ENCODE measurements at places on chromosomes 7 and 10. TPM values are rescaled to one million over a fixed set of nuclear protein-coding genes. Genes with fewer than 3 reads are reported as not detected.

DNA sequence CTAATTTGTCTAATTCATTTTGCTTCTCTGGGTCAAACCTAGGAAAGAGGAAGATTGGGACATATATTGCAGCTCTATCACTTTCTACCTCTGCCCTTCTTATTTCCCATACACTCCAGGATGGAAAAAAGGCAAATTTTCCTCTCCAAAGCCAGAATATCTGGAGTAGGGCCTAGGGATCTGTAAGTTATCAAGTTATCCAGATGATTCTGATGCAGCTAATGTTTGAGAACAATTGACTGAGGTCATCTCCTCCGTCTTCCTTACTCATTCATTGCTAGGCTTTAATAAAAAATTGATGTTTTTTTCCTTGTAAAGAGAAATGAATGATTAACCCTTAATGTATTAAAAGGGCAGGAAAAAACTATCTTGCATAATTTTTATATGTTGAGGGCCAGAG, 211.9 kb upstream of the GLI3 start:
- DNase-seq: no peak

DNA sequence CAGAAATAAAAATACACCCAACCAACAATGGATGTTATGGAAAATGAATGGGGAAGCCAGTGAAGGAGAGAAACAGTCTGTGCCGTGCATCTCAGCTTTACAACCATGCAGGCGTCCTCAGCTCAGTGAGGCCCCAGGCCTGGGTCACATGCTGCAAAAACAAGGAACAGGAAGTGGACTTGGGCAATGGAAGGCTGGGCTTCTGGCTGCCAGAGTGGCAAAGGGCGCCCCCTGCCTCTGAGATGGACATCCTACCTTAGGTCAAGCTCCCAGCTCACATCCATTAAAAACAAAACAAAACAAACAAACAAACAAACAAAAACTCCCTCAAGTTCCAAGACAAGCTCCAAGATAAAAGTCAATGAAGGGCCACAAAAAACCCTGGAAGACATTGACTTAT, 54.7 kb upstream of the AFAP1L2 start:
- DNase-seq: no peak

DNA sequence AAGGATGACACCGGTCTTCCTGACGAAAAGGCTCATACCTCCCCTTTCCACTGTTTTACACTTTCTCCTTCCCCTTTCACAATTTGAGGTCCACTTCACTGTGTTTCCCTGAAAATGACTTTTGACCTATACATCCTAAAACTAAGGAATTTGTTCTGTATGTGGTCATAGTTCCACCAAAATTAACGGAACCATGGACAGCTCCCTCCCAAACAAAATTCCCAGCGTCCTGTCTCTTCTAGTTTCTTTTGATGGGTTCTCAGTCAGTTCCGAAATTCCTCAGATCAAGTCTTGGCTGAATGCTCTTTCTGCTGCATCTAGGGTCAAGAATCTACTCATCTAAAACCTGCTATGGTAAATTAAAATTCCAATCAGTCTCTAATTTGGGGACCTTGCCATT, 1191.9 kb downstream of the CNTNAP2 start:
- DNase-seq: no peak

GRCh38 chr7:46908770-46909169, 673.1 kb downstream of the TNS3 start:
- DNase-seq: no peak

DNA sequence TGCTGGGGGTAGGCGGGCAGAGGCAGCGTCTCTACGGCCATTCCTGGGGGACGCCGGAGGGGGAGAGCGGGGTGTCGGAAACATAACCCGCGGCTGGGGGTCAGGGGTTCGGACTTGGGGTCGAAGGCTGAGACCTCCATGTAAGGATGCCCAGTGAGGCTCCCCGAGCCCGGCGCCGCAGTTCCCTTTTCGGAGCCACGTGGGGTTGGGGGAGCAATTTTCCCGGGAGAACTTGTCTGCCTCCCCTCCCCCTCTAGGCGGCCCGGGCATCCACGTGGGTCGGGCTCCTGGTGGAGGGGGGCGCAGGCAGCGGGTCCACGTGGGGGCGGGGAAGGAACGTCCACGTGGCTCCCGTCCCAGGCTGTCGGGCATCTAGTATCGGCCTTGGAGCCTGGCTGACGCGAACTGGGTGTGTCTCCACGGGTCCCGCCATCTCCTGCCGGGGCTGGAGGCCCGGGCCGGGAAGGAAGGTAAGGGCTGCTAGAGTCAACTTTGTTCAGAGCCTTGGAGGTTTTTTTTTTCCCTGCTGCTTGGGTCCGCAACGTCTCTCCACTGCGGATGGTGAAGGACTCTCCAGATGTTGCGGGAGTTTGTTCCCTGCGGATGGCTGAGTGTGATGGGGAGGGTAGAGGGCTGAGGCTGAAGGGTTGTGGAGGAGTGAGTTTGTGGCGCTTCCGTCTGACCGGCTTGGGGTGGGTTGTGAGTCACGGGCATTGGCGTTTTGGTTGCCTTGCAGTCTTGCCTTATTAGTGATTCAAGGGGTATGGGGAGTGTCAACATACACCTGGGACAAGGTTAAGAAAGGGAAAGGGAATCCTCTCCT, 744 bp downstream of the PPRC1 start:
- peak; percentile 59 for DNase-seq

GRCh38 chr10:102752934-102753664, 9.4 kb downstream of the WBP1L start:
- no peak for DNase-seq

DNA sequence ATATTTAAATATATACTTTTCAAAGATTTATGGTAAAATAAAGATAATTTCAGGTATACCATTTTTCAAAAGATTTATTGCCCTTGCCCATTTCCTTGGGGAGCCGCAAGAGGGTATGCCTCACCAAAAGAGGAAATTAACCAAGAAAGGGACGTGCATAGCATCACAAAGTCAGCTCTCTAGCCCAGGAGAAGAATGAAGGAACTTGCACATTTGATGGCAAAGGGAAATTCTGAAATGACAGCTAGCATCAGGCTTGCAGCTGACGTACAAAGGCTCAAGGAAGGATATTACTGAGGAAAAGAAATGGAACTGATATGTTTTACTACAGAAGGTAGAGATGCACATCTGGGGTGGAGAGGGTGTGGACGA, 93.6 kb upstream of the RSU1 start:
- DNase-seq: no peak

DNA sequence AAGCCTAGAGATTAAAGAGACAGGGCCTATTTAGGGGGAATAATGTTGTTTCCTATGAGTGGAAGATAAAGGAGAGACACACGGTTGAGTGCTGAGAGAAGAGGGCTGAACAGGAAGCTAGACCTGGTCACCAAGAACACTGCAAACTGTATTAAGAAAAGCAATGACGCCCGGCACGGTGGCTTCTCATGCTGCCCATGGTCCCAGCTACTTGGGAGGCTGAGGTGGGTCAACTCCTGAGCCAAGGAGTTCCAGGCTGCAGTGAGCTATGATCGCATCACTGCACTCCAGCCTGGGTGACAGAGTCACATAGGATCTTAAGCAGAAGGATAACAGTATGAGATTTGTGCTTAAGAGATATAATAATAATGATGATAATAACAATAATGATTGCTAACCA, 19.7 kb upstream of the OTUD1 start:
- no peak for DNase-seq

- DNase-seq: peak; percentile 73
Measured at GRCh38 chr10:103661198-103661950, 167.9 kb downstream of the NEURL1 start.

DNA sequence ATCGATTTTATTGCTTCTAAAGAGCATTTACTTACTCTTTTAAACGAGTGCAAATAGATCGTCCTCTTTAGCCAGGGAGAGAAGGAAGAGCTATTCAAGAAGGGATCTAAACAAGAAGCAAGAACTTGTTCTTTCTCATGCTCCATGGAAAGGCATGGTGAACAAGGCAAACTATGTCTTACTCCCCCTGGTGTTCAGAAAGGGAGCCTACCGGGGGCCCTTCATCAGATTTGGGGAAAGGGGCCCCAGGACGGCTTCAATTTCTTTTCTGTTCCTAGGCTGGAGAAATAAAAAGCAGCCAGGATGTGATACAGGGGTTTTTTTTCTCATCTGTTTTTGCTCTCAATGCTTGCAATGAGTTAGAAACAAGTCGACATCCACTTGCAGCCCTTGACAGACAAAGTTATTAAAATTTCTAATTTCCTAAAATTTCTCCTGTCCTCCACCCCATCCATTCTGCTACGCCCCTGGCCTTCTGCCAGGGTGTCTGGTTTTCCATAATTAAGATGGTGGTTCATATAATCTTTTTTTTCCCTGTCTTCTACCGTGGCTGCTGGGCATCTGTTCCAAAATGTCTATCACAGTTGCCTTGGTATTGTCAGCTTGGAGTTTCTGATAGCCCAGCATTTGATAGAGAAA, 214.4 kb downstream of the CREB5 start:
- DNase-seq: no peak

DNA sequence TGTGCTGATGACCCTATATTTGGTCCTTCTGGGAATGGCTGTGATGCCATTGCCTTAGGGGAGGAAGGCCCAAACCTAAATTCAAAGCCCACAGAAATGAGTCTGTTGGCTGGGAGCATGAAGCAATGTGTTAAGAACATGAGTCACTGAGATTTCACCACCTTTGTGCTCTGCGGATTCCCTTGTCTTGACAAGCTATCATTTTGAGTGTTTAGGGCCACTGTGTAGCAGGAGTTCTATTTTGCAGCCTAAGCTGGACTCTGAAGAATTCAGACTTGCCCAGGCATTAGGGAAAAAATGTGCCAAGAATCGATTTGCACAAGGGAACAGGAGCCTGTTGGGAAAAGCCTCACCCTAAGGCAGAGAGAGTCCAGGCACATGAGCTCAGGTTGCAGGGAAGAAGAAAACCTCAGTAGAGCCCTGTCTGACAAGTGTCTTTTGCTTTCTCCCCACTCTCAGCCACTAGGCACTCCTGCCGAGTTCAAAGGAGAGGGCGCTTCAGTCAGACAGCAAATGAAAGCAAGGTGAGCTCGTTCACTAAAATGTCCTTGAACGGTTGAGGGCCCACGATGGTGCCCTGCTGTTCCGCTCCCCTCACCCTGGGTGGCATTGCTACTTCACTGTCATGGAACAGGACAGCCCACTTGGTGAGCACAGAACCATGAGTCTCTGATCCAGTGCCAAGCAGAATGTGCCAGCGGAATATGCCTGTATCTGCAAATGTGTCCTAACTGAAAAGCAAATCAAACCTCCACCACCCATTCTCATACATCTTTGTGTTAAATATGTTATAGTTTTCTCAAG, 93.6 kb downstream of the PRLHR start:
- DNase-seq: peak; percentile 22

DNA sequence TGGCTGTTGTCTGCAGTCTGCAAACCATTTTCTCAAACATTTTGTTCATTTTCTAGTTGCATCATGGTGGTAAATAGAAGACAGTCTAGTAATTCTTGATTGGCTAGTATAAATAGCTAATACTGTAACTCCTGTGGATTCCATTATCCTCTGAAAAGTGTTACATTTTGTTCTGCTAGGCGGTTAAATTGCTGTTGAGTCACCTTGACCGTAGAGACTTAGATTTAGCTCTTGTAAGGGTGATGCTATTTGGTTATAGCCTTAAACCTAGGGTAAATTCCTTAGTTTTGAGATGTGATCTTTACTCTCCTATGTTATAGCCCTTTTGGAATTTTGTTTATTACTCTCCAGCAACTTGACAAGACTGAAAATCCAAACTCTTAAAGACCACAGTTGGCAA, 58.8 kb downstream of the SHOC2 start:
- DNase-seq: no peak

GRCh38 chr7:121385056-121385799, 10.9 kb downstream of the FAM3C start:
- no peak for DNase-seq

GRCh38 chr7:1715671-1716074, 45.6 kb downstream of the ELFN1 start:
- no peak for DNase-seq

GRCh38 chr7:91165006-91165845, 99.0 kb upstream of the FZD1 start:
- no peak for DNase-seq

- no peak for DNase-seq
Measured at GRCh38 chr10:72223743-72224101, 7.6 kb upstream of the ASCC1 start.

GRCh38 chr7:14095233-14095950, 105.9 kb upstream of the ETV1 start:
- no peak for DNase-seq

- DNase-seq: no peak
Measured at GRCh38 chr7:55366461-55367070, 1.4 kb downstream of the LANCL2 start.

DNA sequence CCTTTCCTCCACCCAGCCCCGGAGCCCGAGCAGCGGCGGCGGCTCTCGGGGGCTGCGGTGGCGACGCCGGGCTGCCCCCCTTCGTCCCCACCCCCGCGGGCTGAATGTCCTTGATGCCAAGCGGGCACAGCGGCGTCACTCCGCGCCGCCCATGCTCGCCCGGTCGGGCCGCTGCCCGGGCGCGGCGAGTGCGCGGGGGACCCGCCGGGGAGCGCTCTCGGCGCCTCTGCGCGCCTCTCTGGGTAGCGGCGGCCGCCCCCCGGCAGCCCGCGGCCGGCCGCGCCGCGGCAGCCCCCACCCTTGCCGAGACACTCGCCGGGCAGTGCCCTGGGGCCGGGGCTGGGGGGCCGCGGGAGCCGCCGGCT, 433 bp upstream of the PLXNA4 start:
- no peak for DNase-seq

- peak; percentile 83 for DNase-seq
Measured at GRCh38 chr10:77195101-77195500, 442.5 kb downstream of the KCNMA1 start.

GRCh38 chr7:151088856-151089699, 2.8 kb downstream of the AGAP3 start:
- DNase-seq: peak; percentile 82

DNA sequence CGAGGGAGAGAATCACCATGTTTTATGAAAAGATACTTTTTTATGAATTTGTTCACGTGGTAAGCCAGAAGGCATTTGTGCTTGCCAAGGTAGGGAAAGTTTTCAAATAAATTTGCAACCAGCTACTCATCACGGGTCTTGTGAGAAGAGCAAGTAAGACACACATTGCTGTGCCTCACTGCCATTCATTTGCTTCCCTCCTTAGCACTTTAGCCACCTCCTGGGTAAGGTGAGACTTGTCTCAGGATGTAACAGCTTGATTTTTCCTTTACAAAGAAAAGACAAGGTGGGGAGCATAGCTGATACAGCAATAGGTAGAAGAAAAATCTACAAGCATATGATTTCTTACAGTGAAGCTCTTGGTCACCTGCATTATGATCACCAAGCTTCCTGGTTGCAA, 342.4 kb upstream of the GRM3 start:
- no peak for DNase-seq

GRCh38 chr10:98576096-98576495, 129.4 kb upstream of the HPS1 start:
- DNase-seq: no peak

NODAL gene
- total RNA-seq: not detected

EMX2 gene
- total RNA-seq: 0.29 TPM

VSTM4 gene
- total RNA-seq: 17.3 TPM

BAZ1B gene
- total RNA-seq: 56.3 TPM

ABCC2 gene
- total RNA-seq: 3.1 TPM

DYNC1I1 gene
- 6.6 TPM for total RNA-seq

SLC25A40 gene
- 13.8 TPM for total RNA-seq

ADGRA1 gene
- 0.33 TPM for total RNA-seq

TCAF2 gene
- total RNA-seq: 2.2 TPM

ERVW-1 gene
- not detected for total RNA-seq

CFAP70 gene
- total RNA-seq: 9.2 TPM

Data from breast epithelium (tissue), 4 donors.